Activated CD8-positive, alpha-beta T cell treated with anti-CD3 and anti-CD28 coated beads for 36 hours (primary cell): ENCODE measurements at places on chromosomes 3 and 15.

DNA sequence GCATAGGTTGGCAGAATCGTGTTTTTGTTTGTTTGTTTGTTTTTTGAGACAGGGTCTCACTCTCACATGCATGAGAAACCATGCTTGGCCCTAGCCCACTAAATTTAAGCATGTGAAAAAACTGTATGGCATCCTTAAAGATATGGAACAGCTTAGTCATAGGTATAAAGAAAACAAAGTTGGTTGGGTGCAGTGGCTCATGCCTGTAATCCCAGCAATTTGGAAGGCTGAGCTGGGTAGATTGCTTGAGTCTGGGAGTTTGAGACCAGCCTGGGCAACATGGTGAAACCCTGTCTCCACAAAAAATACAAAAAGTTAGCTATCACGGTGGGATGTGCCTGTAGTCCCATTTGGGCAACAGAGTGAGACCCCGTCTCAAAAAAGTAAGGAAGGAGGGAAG, 25.2 kb downstream of the EXD1 start:
- no peak for DNase-seq

GRCh38 chr3:151918253-151919029, 45.0 kb downstream of the SUCNR1 start:
- no peak for DNase-seq

DNA sequence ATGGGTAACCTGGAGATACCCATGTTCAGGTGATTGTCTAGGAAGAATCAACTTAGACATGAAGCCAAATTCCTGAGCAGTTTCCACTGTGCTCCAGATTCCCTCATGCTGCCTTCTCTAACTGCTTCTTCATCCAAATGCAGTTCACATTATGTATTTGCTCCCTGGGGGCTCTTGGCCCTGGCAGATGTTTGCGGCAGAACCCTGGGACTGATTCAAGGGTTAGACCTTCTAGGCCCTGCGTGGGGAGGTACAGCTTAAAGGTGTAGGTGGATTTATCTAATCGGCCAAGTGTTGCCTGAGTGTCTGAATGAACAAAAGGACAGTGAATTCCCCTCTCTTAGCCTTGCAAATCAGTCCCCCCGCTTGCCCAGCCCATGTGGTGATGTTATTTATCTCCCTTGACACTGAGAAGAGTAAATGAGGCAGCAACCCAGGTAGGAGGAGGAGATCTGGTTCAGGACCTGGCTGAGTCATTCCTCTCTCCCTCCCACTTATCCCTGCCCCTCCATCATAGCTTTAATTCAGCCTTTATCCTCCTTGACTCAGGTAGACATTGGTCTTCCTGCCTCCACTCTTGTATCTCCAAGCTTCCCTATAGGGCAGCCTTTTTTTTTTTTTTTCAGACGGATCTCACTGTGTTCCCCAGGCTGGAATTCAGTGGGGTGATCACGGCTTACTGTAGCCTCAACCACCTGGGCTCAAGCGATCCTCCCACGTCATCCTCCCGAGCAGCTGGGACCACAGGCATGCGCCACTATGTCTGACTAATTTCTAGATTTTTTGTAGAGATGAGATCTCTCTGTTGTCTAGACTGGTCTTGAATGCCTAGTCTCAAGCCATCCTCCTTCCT, 54.8 kb downstream of the MAGEF1 start:
- peak; percentile 64 for DNase-seq

GRCh38 chr3:19934098-19934566, at the start of gene EFHB:
EFHB (minus strand) TSS chr3:19934217; CDS start chr3:19934018, 199 bp downstream.
- peak; percentile 48 for DNase-seq

DNA sequence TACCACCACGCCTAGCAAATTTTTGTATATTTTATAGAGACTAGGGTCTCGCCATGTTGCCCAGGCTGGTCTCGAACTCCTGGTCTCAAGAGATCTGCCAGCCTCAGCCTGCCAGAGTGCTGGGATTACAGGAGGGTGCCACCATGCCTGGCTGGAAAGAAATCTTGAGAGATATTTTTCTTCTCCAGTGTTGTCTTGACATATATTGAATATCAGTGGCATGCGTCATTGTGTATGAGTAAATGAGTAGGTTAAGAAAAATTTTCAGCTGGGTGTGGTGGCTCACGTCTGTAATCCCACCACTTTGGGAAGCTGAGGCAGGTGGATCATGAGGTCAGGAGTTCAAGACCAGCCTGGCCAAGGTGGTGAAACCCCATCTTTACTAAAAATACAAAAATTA, 3.5 kb upstream of the PIF1 start:
- no peak for DNase-seq
